Sigmoid colon (tissue), 7 donors: ENCODE measurements at places on chromosomes 2 and 18. TPM values are rescaled to one million over a fixed set of nuclear protein-coding genes. Genes with fewer than 3 reads are reported as not detected.

GRCh38 chr18:49041435-49042245, 90.9 kb upstream of the SMAD7 start:
- peak; percentile 80 for DNase-seq

DNA sequence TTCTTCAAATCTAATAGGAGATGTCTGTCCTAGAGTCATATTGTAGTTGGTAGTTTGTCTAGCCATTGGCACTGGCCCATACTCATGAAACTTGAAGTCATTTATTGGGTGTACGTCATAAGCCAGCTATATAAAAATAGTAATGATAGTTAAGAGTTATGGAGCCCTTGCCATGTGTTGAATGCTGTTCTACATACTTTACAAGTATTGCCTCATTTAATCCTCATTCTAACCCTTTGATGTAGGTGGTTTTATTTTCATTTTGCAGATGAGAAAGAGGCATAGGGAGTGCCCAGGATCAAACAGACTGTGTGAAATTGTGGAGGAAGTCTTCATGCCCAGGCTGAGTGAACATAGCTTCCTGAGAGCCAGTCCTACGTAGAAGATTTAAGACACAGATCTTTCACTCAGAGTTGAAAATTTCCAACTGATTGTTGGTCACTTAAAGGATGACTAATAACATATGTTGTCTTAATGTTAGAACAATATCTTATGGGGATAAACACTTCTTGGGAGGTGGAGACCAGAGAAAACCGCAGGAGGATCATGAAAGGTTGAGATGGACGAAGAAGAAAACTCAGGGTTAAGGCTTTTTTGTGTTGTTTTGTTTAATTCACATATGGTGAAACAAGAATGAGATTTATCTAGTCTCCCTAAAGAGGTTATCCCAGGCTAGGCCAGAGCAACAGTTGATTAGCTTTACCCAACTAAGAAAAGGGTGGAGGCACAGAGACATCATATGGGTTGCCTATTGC, 156.0 kb downstream of the CERS6 start:
- DNase-seq = no peak

DNA sequence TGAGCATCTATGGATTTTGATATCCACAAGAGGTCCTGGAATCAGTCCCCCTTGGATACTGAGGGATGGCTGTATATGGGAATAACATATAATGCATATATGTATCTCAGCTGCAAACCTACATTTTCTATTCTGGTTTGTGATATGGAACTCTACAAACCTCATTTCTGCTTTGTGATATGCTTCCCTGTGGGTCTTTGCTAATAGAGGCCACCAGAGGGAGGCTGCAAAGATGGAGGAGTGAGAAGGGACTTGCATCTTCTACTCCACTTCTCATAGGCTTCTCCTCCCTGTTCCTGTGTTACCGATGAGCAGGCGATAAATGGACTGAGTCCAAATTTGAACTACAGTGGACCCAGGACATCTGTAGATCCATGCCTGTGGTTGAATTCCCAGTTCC, 37.8 kb downstream of the ARID5A start:
- no peak for DNase-seq

- no peak for DNase-seq
Observed at GRCh38 chr2:108594132-108594981, 60.1 kb downstream of the LIMS1 start.

DNA sequence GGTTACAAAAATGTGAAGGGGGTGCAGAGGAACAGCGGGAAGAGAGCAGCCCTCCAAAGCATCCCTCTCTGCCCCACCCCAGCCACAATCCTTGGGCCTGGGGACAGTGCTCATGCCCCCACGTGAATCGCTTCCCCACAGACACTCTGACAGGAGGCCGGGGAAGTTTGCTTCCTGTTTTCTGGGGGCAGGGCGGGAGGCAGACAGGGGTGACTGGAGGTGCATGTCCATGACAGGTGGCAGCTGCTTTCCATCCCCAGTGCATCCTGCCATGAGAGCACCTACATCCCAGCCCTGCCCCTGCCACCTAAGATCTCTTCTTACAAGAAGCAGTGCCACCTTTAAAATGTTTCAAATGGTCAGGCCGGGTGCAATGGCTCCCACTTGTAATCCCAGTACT, 47.2 kb upstream of the UBE2F start:
- DNase-seq = peak; percentile 60

The KCNK3 gene
- 2.3 TPM for polyA plus RNA-seq

The CIB4 gene
- polyA plus RNA-seq = not detected

The FAM110C gene
- 10.1 TPM for polyA plus RNA-seq

The TNFRSF11A gene
- 19.9 TPM for polyA plus RNA-seq

GRCh38 chr2:227464851-227465250, 7.1 kb upstream of the AGFG1 start:
- no peak for DNase-seq

GRCh38 chr2:151928380-151928779, 100.2 kb upstream of the ARL5A start:
- no peak for DNase-seq

DNA sequence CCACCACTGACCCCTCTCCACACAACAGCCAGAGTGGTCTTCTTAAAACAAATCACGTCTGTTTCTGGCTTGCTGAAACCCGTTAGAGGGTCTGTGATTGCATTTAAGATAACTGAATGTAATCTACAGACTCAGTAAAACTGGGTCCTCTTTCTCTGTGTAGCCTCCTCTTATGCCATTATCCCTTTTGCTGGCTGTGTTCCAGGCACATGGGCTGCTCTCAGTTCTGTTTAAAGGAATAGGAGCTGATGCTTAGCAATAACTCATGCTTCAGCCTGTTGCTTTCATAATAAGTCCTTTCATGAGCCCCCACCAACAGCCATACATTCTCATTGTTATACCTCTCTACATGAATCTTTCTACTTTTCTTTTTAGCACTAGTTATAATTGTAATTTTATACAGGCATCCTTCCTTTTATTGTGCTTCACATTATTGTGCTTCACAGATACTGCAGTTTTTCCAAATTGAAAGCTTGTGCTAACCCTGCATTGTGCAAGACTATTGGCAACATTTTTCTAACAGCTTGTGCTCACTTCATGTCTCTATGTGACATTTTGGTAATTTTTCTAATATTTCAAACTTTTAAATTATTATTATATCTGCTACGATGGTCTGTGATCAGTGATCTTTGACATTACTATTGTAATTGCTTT, 782.6 kb downstream of the MBD2 start:
- no peak for DNase-seq

The CHPF gene
- 5.5 TPM for polyA plus RNA-seq

DNA sequence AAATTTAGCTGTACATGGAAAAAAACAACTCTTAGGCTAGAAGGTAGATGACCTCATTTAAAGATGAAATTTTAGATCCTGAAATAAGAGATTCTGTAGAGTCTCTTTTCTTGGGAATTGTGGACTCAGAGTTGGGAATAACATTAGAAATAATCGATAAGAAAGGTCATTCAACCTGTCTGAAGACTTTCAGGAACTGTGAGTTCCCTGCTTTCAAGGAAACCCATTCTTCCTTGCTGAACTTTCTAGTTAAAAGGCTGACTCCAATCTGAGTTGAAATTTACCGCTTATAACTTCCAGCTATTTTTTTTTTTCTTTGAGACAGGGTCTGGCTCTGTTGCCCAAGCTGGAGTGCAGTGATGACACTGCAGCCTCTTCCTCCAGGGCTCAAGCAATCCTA, 16.8 kb upstream of the SMAD7 start:
- DNase-seq = no peak

The ADGRF3 gene
- polyA plus RNA-seq = not detected

GRCh38 chr18:3653851-3654441, 204.0 kb downstream of the TGIF1 start:
- DNase-seq = no peak
